ENCODE measurements at places on chromosomes 5 and 9.
A peak's percentile ranks its signal among the peaks of the same experiment; 100 is the strongest.

DNA sequence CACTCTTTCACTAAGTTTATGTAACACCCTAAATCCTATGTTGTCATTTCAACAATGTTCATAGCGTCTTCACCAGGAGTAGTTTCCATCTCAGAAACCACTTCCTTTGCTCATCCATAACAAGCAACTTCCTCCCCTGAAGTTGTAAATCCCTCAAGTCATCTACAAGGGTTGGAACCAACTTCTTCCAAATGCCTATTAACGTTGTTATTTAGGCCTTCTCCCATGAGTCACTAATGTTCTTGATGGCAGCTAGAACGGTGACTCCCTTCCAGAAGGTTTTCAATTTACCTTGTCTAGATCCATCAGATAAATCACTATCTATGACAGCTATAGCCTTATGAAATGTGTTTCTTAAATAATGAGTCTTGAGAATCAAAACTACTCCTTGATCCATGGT, 73.3 kb upstream of the TARS1 start:
- no peak for DNase-seq

GRCh38 chr9:95242613-95243012, 74.9 kb downstream of the FANCC start:
- DNase-seq, result no peak

GRCh38 chr5:172102913-172103626, 85.0 kb downstream of the STK10 start:
- DNase-seq, result no peak

GRCh38 chr9:122248448-122248865, 16.2 kb downstream of the RBM18 start:
- DNase-seq, result no peak

- DNase-seq, result peak; percentile 6
Measured at GRCh38 chr9:33791117-33791516, 4.2 kb upstream of the PRSS3 start.

- DNase-seq, result no peak
Measured at GRCh38 chr9:71629578-71630215, 138.6 kb downstream of the CEMIP2 start.

- no peak for DNase-seq
Measured at GRCh38 chr5:116766470-116766947, 191.9 kb upstream of the SEMA6A start.

DNA sequence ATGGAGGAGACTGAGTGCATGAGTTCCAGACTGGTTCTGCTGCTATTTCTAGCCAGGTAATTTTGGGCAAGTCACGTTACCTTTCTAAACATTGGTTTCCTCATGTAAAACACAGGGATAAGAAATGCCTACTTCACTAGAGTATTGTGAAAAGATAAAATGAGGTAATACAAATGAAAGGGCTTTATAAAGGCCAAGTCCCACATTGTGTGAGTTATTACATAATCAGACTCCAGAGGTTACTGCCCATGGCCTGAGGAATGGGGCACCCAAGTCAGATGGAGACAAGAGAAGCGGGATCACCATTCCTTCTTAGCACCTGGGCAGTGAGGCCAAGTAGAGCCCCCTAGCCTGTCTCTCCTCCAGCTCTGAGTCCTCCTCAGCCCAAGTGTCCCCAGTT, 7.5 kb downstream of the HBEGF start:
- no peak for DNase-seq

DNA sequence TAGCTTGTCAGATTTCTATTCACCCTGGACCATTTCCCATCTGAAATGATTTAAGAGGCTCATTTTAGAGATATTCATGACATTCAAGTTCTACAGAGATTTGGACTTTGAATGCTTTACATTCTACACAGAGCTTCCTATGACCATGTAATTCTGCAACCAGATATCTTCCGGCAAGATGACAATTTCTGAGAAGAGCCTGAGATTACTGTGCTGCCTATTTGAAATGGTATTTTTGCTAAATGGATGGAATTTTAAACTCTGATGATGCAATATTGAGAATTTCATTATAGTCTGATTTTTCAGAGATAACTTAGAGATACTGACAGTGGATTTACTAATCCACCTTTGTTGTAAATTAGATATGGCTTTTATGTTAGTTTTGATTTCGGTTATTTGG, 16.0 kb upstream of the ACOT12 start:
- DNase-seq, result no peak

DNA sequence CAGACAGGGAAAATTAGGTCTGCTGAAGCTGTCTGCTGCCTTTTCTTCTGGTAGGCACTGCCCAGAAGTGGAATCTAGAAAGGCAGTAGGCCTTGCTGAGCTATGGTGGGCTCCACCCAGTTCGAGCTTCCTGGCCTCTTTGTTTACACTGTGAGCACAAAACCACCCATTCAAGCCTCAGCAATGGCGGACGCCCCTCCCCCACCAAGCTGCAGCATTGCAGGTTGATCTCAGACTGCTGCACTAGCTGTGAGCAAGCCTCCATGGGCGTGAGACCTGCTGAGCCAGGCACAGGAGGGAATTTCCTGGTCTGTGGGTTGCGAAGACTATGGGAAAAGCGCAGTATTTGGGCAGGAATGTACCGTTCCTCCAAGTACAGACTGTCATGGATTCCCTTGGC, 18.5 kb downstream of the AGTPBP1 start:
- DNase-seq, result no peak

GRCh38 chr5:68180121-68181038, 35.2 kb upstream of the PIK3R1 start:
- no peak for DNase-seq

DNA sequence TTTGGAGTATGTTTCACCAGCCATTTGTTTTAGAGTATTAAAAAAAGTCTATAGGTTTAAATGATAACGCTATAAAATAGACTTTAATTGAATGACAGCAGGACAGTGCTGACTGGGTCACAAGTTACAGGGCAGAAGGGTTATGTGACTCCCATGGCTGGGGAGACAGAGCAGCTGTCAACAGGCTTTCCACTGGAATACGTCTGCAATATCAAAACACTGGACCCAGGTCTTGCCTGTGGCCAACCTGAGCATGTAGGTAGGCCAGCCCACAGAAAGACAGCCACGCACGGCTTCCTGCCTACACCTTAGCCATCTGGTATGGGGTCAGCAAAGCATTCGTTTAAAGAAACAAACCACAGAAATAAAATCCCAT, 80.7 kb downstream of the OTULIN start:
- no peak for DNase-seq

DNA sequence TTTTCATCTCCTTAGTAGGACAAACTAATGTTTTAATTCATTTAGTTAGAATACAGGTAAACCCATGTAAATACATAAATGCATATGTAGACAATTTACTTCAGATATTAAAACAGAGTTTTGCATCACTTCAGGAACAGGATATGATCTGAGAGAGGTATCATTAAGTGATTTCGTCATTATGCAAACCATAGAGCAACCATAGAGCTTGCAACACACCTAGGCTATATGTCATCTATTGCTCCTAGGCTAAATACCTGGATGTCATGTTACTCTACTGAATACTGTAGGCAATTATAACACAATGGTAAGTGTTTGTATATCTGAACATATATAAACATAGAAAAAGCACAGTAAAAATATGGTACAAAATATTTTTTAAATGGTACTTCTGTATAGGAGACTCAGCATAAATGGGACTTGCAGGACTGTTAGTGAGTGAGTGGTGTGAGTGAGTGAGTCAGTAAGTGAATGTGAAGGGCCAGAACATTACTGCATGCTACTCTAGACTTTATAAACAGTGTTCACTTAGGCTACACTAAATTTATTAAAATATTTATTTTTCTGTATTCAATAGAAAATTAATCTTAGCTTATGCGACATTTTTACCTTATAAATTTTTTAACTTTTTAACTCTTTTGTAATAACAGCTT, 1377.5 kb upstream of the CDH9 start:
- DNase-seq, result no peak

DNA sequence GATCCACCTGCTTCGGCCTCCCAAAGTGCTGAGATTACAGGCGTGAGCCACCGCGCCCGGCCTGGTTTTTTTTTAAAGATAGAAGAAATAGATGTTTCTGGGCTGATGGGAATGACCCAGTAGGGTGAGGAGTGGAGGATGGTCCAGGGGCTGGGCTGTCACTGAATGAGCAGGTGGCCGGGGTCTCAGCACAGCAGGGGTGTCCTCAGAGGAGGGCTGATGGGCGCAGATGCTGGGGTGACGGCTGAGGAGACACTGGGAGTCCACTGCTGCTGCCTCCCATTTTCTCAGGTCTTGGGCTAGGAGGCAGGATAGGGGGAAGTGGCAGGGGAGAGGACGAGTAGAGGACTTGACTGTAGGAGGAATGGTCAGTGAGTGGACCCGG, 2.3 kb upstream of the TOR4A start:
- no peak for DNase-seq

GRCh38 chr9:76571288-76571687, 112.3 kb downstream of the GCNT1 start:
- no peak for DNase-seq

DNA sequence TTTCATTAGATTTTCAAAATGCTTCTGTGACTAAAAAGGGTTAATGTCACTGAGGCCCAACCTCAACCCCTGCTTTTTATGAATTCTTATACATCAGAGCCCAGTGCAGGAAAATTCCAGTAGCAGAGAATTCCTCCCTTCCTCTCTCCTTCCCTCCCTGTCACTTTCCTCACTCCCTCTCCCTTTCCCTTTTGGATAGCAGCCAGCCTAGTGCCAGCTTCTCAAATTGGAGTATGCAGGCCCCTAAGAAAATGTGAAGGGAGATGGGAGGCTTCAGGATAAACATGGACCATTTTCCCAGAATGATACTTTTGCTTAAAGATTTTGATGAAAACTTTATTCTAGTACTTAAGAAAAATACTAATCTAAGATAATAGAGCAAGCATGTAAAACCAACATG, 507.4 kb downstream of the KDM4C start:
- DNase-seq, result no peak

DNA sequence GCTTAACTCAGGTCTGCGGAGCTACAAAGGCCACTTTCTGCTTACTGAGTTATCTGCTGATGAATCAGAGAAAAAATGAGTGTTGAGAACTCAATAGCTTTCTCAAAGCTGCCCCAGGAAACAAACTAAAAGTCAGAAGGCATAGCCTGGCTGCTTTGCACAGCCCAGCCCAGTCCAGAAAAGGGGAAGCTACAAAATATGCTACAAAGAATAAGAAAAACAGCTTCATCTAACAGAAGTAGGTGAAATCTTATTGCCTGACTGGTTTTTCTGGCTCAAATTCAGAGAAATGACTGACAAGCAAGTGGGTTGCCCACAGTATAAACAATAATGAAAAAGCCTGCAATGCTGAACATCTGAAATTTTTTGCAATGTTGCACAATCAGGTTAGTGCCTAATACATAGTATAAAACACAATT, 156.2 kb downstream of the PPP2R2B start:
- peak; percentile 19 for DNase-seq

DNA sequence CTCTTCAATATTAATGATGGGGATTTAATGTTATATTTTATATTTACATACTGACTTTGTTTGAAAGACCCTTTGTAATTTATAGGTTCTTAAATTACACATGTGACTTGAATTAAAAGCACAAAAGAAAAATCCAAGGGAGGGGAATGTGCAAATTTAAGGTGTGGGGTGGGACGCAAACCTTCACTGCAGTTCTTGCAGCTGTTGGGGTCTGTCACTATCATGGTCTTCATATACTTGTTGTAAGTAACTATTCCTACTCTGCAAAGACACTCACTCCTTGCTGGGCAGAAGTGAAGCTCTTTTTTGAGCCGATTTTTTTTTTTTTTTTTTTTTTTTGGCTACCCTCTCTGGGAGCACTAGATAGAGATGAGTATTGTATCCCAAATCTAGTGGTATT, 505.3 kb downstream of the ARHGEF28 start:
- DNase-seq, result no peak

DNA sequence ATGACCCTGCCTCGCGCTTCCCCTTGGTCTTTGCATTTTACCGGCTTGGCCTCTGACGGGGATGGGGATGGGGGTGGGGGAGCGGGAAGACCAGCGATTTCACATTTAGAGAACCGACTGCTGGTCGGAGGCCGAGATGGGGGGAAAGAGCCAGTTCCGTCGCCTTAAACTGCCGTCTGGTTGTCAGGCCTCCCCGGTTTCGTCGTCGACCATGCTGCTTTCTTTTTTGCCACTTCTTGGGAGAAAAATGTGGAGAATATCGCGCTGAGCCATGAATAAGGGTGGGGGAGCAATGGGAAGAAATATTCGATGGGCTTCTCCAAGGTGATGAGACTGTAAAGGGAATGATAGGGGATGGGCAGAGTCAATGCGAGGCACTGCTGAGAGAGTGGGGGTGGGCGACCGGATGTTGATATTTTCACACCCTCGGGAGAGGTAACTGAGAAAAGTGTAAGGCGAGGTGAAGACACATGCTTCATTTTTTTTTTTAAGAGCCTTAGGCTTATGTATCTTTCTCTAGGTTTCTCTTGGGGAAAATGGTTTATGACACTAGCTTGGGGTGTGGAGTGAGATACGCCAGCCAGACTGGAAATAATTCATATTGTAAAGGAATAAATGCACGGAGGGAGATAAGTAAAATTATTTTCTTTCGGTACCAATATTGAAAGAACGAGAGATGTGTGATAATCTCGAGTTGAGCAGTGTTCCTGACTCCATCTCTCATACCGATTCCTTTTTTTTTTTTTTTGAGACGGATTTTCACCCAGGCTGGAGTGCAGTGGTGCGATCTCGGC, 1.1 kb downstream of the KIF2A start:
- DNase-seq, result no peak

DNA sequence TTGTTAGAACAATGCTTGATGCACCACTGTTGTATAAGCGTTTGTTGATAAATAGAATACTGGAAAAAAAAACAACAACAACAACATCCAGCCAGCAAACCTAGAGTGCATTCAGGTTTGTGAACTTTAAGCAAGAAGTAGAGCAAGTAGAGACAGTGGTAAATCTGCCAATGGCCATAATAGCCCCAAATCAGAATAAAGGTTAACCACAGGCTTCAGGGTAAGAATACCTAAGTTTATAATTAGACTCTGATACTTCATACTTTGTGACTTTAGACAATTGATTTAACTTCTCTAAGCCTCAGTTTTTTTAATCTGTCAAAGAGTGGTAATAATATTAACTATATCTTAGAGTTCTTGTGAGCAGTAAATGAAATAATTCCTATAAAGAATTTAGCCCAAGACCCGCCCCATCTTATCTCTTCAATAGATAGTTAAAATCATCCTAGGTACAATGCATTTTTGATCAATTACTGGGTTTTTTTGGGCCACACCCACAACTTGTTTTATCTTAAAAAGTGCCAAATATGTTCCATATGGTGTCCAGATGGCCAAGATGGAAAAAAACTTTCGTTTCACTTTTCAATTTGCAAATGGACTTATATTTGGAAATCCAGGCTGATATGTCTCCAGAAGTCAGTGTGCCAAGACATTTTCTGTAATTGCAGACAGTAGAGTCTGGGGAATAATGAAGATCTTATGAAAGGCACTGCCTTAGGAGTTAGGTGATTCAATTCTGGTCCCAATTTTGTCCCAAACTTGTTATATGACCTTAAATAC, 24.5 kb upstream of the DPYSL3 start:
- peak; percentile 79 for DNase-seq

GRCh38 chr5:177357146-177357458, 622 bp upstream of the RGS14 start:
- DNase-seq, result no peak

DNA sequence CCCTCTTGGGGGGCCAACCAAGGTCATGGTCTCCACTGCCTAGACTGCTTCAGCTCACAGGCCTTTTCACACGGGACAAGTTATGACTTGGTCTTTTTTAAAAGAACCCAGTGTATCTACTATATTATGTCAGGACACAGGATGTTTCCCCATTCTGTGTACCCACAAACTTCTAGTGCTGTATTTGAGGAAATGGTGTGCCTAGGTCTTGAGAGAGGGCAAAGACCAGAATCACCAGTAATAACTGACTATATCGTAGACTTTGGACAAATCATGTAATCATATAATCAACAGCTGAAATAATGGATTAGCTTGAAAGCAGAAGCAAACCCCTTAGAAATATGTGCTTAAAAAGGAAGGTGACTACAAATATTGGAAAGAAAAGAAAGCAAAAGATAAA, 133.3 kb downstream of the ARL15 start:
- no peak for DNase-seq

All from NCI-H446 (cell line).